Epithelial cell of proximal tubule (primary cell): ENCODE measurements at places on chromosomes 3 and 15.

- no peak for DNase-seq
Observed at GRCh38 chr15:92502336-92502735, 108.7 kb downstream of the ST8SIA2 start.

DNA sequence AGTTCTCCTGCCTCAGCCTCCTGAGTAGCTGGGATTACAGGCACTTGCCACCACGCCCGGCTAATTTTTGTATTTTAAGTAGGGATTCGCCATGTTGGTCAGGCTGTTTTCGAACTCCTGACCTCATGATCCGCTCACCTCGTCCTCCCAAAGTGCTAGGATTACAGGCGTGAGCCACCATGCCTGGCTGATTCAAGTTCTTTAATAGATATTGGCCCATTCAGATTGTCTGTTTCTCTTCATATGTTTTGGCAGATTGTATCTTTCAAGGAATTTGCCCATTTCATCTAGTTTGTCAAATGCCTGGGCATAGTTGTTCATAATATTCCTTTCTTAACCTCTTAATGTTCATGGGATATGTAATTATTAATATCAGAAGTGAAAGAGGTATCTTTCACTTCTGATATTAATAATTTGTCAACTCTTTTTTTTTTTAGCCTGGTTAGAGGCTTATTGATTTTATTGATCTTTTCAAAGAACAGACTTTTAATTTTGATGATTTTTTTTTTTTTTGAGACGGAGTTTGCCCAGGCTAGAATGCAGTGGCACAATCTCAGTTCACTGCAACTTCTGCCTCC, 40.2 kb upstream of the ZFAND6 start:
- no peak for DNase-seq

DNA sequence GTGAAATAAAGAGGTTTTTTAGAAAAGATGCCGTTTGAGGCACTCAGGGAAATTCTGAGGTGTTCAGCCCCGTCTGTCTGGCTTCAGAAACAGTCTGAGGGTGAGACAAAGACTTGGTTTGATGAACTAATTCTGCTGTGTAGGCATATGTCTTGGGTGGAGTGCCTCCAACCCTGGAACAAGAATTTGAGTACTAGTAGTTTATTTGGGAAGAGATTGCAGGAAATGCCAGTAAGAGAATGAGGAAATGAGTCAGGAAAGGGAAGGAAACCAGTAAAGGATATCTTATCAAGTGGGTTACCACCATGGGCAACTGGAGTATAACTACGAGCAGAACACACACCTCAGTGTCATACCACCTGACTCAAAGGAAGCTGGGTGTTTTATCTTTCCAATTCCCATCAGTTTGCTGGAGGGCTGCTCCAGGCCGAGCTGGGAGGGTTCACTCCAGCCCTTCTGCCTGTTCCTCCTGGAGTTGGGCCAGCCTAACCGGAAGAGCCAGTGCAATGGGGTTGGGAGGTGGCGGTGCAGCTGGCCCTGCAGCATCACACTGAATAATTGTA, 75.3 kb downstream of the TGFBR2 start:
- DNase-seq, result no peak

- DNase-seq, result no peak
Observed at GRCh38 chr3:40992023-40992422, 207.3 kb upstream of the CTNNB1 start.

DNA sequence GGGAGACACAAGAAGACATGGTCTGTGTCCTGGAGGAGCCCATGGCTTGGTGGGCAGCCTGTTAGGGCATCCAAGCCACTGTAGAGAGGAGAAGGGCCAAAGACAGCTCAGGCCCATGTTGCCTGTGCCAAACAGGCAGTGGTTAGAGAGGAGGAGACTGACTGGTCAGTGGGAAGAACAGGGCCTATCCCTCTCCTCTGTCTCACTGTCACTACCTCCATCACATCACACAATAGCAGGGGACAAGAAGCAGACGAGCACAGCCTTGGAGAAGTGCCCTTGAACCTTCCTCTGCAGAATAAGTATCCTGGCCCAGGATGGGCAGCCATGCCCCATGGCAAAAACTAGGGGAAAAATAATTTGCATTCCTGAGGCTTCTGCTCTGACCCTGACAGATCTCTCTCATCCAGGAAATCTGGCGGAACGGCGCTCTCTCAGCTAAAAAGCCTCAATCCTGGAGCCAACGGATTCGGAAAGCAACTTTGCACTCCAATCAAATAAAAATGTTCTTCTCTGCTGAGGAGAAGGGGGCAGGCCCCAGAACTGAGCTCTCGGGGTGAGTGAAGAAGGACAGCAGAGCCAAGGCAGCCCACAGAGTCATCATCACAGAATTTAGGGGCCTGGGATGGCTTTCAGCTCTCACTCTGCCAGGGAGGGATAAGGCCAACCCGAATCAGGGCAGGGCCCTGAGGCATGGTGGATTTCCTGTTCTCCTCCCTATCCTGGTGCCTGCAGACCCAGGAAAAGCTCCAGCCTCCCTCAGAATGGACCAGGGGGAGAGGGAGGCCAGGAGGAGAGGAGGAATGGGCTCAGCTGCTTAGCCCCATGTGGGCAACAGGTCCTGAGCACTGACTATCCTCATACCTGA, 1.6 kb downstream of the SHF start:
- no peak for DNase-seq

GRCh38 chr3:49659756-49660155, 14.4 kb upstream of the APEH start:
- DNase-seq, result no peak

- DNase-seq, result no peak
Observed at GRCh38 chr3:128256131-128256530, 102.8 kb downstream of the EEFSEC start.

GRCh38 chr15:66946578-66947164, 118.7 kb upstream of the SMAD3 start:
- DNase-seq, result no peak

- DNase-seq, result no peak
Observed at GRCh38 chr15:81174125-81174791, 22.4 kb upstream of the IL16 start.

DNA sequence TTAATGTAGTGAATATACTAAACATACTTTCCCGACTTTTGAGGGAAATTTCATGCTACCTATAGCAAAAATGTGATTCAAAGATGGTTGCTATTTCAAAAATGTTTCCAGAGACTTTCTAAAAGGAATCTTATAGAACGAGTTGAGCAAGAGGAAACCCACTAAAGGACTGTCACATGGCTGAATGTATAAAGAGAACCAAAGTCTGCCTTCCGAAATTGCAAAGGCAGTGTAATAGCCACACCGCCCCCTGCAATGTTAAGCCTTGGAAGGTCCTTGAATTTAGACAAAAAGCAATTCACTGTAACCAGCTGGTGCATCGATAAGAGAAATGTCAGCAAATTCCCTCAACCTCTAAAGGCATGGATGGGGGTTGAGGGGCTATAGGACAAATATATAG, 142.8 kb downstream of the CHL1 start:
- DNase-seq, result no peak

- no peak for DNase-seq
Observed at GRCh38 chr3:46383951-46384330, 13.2 kb downstream of the CCR5 start.

DNA sequence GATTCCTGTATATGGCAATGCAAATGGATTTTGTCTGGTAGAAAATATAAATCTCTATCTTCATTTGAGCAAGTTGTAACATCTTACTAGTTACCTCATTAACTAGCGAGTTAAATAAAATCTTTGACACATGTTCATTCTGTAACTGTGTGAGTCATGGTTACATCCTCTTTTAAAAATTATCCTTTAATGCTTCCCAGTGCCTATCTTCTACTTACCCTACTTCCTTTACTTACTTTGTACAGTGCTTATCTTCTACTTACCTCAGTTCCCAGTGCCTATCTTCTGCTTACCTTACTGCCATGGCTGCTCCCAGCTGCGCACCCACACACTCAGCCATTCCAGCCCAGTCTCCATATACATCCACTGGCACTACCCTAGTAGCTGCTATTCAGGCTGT, 71.9 kb upstream of the GOLGA8B start:
- DNase-seq, result no peak

DNA sequence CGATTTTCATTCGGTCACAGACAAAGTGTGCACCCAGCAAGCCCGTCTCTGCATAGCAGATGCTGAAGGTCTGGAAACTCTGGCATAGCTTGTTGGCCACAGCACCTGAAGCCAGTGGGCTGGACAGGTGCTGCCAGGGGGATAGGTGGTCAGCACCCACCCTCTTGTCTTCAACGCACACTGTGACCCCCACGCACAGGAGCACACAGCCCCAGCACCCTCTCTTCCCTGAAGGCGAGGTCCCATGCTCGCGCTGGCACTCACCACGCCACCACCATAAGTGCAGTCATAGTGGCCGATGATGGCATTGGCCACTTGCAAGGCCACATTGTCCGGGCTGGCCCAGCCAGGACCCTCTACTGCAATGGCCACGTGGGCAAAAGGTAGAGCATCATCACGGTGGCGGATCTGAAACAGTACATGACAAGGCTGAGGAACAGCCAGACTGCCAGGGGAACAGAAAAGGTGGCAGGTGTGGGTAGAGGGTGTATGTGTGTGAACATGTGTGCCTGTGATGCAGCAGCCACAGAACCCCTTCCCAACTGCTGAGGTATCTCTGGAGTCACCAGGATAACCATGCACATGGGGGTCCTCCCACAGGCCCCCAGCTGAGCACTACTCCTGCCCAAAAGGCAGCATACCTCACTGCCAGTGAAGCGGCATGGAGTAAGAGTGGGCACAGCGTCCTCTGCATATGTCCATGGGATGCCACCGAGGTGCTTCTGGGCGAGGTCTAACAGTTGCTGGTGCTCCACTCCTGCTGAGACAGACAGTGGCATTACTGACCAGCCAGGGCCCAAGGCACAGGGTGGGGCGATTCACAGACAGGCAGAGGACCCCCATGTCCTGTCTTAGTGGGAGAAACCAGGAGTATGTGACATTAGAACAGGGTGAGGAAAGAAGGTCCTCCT, 5.8 kb upstream of the COL7A1 start:
- DNase-seq, result no peak

- DNase-seq, result no peak
Observed at GRCh38 chr15:71385026-71385425, 269.8 kb downstream of the THSD4 start.

GRCh38 chr15:64355944-64356709, at the start of gene CSNK1G1:
TSS of gene CSNK1G1 (minus strand) at chr15:64356173. CDS start at chr15:64300499, 55,674 bp downstream.
- peak; percentile 83 for DNase-seq

- no peak for DNase-seq
Observed at GRCh38 chr3:170437696-170438407, 19.2 kb downstream of the CLDN11 start.

GRCh38 chr3:17088602-17089313, 204.0 kb downstream of the PLCL2 start:
- no peak for DNase-seq

DNA sequence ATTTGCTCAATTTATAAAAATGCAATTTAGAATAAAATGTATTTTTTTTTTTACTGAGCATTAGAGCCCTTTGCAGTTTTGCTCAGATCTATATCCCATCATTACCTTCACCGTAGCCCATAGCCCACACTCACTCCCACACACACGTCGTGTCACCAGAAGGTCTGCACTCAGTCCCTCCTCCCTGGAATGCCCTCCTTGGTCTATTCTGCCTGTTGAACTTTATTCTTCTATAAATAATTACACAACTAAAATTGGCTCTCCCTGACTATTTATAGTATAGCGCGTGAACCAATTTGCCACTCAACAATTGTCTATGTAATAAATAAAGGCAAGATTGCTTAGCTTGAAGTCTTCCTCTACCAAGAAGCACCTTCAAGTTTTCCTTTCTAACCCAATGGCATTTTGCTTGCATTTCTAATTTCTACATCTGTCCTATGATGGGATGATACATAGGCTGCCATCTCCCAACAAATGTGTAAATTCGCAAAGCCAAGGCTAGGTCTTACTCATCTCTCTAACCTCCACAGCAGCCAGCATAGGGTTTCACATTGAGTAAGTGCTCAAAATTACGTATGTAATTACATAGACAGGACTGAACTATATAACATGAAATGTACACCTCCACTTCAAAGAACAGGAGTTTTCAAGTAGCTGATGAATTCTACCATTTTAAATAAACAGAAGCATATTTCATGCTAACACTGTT, 172.0 kb upstream of the HES1 start:
- no peak for DNase-seq

- DNase-seq, result no peak
Observed at GRCh38 chr3:184630861-184631471, 69.4 kb downstream of the EPHB3 start.

DNA sequence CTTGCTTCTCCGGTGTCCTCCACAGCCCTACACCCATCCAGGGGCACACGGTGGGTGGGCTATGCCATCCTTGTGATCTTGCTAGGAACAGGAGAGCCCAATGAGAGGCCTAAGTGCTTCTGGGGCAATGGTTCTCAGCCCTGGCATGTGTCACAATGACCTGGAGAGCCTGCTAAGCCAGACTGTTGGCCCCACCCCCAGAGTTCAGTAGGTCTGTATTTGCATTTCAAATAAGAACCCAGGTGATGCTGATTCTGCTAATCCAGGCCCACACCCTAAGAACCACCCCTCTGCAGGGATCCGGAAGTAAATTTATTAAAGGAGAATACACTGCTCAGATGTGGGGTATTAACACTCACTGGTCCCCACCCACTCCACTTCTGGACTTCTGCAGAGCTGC, 57.9 kb downstream of the RORA start:
- no peak for DNase-seq

GRCh38 chr3:114666623-114667022, 372.8 kb downstream of the TIGIT start:
- no peak for DNase-seq

DNA sequence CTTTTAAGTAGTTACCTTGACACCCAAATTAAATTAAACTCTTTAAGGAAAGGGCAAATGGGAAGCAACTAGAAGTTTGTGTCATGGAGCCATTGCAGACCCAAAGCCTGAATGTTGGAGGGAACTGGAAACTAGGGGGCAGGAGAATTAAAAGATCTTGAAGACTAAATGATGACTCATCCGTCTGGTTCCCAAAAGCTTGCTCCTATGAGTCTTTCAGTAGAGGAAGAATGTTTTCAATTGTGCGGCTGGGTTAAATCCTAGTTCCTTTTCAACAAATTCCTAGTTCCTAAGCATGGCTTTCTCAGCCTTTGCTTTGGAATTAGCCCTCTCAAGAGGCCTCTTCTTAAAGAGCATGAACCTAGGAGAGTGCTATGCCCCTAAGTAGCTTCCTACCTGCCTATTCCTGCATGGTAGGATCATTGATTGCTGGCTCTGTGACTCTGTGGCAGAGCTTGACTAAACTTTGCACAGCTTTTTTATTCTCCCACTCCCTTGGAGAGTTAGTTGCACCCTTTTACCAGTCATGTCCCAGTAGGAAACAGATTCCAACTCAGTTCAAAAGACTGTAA, 17.7 kb downstream of the CLEC3B start:
- DNase-seq, result no peak

- no peak for DNase-seq
Observed at GRCh38 chr15:35926007-35926380, 380.0 kb upstream of the DPH6 start.

GRCh38 chr3:172100482-172100881, 61.1 kb downstream of the FNDC3B start:
- no peak for DNase-seq

DNA sequence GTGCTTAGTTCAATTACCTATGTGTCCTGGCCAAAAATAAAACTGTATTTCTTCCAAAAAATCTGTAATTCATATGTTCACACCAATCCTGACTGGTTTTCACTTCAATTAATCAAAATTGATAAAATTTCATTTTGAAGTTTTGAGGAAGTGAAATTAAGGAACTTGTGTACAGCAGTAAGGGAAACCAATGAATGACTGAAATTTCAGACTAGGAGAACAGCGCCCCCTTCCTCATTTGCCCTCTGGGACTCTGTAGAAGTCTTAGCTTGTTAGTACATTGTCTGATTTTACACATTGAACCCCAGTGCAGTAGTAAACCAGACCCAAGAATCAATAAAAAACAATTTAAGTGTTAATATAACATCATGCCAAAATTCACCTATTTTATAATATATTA, 495.3 kb upstream of the AGTR1 start:
- DNase-seq, result no peak

GRCh38 chr15:40336744-40337122, 4.0 kb downstream of the CCDC9B start:
- DNase-seq, result no peak
